ENCODE measurements at places on chromosomes 6 and 20.

DNA sequence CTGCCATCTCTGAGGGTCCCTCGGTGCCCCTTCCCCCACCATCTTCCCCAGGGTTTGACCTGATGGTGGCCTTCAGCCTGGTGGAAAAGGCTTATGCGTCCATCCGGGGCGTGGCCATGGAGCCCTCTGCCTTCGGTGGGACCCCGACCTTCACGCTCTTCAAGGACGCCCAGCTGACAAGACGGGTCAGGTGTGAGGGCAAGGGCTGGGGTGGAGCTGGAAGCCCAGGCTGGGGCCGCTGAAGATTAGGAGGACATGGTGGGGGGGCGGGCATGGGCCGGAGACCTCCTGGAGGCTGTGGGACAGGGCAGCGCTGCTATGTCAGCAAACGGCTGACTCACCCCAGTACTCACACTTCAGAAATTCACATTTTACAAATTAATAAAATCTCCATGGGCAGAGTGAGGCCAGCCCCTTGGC lies 23.5 kb downstream of the COL20A1 start:
- no peak for DNase-seq

DNA sequence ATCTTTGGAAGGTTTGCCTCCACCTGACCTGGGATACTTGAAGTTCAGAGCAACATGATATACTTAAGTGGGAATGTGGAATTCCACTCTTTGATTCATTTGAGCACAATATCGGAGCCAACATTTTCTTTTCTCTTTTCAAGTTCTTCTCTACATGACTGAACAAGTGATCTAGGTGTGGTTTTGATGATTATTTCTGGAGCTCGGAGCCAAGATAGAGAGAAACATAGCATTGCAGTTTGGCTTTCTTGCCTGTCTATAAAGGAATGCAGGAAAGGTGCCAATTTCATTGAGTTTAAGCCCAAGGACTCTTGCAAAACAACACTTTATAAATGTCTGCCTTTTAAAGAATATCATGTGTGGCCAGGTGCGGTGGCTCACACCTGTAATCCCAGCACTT lies 124.2 kb upstream of the FAM83B start:
- no peak for DNase-seq

GRCh38 chr6:73586416-73586974 lies 65.7 kb upstream of the EEF1A1 start:
- no peak for DNase-seq

DNA sequence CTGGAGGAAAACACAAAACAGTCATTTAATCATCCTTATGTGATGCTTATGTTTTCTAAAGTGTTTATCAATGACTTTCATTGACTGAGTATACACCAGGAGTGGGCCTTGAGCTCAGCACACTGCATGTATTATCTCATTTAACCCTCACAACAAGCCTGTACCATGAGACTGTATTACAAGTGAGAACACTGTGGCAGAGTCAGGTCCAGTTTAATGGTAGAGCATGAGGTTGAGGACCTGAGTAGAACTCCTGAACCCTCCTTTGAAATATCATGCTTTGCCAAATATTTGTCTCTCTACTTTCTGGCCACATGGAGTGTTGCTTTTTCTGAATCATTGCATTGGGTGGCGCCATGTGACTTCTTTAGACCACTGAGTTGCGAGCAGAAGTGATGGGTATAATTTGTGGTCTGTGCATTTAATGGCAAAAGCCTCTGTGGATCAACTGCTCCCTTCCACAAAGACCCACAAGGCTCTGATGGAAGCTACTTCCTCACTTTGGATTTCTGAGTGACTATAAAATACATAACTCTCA lies 65.0 kb upstream of the SIRPG start:
- DNase-seq = no peak

GRCh38 chr20:7897781-7898364 lies 42.4 kb downstream of the HAO1 start:
- no peak for DNase-seq

DNA sequence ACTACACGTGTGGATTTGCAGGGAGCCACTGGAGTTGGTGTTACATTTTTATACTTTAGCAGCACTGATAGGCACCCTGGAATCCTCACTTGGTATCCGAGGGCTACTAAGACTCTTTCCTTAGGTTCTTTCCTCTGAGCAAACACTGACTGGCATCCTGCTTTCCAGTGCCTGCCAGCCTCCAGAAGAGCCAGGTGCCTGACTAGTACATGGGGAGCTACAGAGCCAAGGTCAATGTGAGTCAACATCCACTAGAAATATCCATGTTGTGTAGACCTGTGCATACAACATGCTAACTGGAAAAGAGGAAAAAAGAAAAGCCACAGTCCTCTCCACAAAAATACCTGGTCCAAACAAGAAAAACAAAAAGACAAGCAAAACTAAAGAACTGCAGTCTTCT lies 5.9 kb downstream of the TUBB1 start:
- no peak for DNase-seq

DNA sequence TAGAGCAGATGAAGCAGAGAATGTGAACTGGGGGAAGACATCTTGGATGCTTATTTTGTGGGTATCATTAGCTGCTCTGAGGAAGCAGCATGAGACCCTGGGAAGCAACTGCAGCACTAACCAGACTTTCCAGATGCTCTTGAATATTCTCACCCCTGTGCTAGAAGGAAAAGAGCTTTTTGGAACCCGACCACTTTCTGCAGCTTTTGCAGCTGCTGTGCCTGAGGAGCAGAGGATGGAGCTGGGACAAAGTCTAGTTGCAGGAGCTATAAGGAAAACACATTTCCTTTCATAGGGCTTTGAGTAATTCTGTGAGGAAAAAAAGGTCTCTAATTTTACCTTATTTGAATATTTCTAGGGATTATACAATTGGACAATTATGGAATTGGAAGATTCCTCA lies 369.7 kb downstream of the CD109 start:
- no peak for DNase-seq

DNA sequence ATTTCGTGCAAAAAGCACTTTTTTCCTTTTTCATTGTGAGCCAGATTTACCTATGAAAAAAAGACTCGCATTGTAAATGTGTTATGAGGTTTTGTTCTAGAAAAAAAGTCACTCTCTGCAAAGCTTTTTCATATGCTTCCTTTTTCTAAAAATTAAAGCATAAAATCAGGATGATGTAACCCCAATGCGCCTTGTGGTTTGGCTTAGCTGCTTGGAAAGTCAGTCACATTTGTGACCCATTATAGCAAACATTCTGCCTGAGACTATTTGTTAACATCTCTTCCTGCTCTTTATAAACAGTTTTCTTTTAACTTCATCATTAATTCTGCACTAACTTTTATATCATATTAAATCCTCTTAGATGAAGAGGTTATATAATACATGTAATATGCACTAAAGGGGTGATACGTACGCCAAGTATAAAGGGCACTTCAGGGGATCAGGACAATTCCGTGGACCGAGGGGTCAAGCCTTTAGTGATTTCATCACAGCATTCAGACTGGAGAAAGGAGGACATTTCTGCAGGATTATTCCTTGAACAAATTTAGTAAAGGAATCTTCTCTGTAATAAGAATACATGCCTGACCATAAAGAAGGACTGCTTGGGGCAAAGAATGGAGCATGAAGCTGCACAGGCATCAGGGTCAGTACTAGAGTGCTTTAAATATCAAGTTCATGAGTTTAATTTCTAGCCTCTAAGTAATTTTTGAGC lies 48.1 kb upstream of the SMLR1 start:
- DNase-seq = peak; percentile 42

GRCh38 chr6:44896701-44897100 lies 431.4 kb upstream of the RUNX2 start:
- no peak for DNase-seq

DNA sequence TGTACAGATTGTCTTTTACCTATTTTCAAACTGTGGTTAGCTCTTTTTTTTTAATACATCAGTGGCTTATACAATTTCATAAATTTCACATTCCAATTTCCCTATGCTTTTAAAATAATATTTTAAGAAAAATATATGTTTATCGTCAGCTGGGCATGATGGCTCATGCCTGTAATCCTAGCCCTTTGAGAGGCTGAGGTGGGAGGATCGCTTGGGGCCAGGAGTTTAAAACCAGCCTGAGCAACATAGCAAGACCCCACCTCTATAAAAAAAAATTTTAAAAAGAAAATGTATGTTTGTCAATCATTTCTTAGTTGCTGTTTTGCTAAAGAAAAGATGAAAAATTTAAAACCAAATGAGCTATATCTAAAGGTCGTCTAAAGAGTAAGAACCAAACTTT lies 3.4 kb downstream of the GJA1 start:
- no peak for DNase-seq

DNA sequence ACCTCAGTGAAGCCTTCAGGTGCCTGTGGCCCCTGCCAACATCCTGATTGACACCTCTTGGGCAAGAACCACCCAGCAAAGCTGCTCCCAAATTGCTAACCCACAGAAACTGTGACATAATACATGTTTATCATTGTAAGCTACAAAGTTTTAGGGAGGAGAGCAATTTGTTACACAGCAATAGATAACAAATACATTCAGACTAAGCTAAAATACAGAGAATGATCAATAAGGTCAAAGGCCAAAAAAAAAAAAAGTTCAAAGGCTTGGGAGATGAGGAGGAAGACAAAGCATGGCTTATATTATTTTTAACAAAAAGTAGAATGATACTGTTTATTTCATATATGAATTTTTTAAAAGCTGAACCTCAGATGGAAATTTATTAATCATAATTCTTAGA lies 105.9 kb downstream of the ID4 start:
- DNase-seq = no peak

DNA sequence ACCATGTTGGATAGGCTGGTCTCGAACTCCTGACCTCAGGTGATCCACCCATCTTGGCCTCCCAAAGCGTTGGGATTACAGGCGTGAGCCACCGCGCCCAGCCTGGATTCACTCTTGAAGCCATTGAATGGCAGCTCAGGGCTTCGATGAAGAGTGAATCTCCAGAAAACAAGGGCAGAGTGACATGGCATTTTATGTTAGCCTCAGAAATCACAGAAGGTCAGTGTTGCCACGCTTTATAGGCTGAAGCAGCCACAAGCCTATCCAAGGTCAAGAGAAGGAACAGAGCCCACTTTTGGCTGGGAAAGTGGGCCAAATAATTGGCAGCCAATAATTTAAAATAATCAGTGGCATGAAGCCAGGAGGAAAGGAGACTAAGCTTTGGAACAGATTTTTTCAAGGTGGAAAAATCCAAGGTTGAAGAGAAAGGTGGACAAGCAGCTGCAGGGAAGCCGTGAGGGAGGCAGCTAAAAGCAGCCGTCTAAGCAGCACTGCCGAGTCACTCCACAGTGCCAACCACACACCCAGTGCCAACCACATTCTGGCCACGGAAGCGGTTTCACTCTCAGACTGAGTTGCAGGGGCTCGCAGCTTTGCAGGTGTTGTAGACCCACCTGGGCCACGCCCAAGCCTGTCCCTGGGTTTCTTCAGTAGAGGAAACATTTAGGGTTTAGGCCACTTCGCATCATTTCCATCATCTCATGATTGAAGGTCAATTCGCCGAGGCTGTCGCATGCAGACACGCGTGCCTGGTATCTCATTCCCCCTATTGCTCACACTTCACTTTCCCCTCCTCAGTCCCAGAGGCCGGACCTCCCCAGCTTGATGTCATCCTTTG lies 17.4 kb upstream of the AVP start:
- no peak for DNase-seq

DNA sequence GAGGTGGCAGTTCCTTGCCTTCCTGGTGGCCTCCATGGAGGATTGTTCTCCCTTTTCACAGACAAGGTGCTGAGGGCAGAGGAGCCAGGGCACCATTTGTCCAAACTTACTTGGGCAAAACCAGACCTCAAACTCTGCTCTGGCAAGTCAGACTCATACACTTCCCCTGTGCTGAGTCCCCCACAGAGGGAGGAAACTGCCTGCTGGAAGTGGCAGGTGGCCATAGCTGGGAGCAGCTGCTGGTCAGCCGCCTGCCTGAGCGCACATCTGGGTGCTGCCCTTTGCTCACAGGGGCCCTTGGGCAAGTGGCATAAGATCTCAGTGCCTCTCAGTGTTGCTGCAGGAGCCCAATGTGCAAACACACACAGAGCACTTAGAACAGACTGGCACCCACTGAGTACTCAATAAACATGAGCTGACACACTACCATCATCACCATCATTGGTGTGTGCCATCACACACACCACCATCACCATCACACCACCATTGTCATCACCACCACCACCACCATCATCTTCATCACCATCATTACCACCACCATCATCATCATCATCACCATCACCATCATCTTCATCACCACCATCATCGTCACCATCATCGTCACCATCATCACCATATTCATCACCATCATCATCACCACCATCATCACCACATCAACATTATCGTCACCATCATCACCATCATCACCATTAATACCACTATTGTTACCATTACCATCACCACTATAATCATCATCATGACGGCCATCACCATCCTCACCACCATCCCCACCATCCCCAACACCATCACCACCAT lies 17.6 kb downstream of the NOL4L start:
- DNase-seq = no peak

DNA sequence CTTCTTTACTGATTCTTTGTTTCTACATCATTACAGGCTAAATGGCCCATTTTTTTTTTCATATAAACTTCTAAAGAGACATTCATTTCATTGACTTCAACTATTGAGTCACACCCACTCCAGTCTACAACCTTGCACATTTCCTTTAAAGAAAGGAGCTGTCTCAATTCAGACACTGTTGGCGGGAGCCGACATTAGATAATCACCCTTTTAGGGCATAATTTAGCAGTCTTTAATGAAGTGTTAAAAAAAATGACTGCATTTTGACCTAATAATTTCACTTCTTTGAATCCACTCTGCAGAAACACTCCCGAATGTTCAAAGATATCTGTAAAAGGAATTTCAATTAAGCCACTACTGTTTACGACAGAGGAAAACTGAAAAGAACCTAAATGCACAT lies 1.5 kb downstream of the EPM2A start:
- DNase-seq = no peak

DNA sequence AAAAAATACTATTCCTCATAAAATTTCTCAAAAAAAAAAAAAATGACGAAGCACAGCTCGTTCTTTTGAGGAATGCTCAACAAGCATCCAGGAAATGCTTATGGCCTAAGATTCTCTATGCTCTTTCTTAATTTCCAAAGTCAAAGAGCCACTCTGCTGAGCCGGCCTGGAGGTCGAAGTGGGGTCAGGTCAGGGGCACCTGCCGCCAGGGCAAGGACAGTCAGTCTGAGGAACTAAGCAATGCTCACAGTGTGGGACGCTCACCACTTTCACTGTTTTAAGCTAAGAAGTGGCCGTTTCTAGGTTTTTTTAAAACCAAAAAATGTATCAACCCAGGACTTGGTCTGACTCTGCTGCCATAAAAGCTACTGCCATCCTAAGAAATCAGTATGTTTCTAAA lies 17.3 kb downstream of the YTHDF1 start:
- DNase-seq = no peak

- DNase-seq = no peak
These were observed 158.5 kb downstream of the SYNDIG1 start for GRCh38 chr20:24627926-24628325.

DNA sequence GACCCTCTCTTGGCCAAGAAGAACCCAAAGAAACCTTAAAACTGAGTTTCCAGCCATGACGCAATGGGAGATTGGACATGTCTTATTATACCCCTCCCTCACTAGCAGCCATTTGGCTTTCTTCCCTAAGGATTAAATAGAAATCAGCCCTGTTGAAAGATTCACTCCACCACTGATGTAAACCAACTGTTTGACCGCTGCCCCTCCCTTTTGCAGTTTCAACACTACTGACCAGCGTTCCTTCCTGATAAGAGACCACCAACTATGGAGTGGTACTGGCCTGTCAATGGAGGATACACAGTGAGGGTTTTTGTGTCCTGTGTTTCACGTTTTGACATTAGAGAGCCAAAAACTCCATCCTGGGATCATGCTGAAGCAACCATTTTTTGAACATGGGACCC lies 53.2 kb upstream of the CD2AP start:
- no peak for DNase-seq
